ENCODE measurements at places on chromosomes 2 and 18.

GRCh38 chr18:39772155-39772919, 2182.7 kb upstream of the PIK3C3 start:
- no peak for DNase-seq

DNA sequence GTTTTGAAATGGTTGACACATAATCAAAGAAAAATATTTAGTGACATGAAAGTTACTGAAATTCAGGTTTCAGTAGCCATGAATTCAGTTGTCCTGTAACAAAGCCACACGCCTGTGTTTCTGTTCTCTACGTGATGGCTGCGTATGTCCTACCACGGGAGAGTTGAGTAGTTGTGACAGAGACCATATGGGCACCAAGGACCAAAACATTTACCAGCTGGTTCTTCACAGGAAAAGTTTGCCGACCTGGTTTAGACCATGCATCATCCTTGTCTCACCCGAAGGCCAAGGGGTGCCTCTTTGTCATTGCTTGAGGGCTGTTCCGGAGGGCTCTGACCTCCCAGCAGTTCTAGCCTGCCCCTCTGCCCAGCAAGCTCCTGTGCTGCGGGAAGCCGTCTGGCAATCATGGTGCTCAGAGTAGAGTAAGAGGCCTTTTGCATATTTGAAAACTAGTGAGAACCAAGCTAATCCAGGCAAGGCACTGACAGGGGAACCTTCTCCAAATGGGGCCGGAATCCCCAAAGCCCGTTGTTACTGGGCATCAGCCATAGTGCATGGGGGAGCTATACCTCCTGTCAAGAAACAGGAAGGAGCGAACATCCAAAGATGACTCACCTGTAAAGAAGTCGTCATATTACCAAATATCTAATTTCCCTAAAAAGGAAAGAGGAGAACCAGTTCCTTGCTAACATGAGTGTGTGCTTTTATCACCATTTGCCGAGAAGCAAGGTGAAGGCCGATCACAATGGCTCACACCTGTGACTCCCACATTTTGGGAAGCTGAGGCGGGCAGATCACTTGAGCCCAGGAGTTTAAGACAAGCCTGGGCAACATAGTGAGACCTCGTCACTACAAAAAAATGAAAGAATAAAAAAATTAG, 92.6 kb upstream of the RAB12 start:
- no peak for DNase-seq

GRCh38 chr2:133525613-133526529, 42.4 kb downstream of the NCKAP5 start:
- DNase-seq = no peak

- DNase-seq = no peak
These were observed 59.1 kb downstream of the FRZB start for GRCh38 chr2:182807319-182807718.

DNA sequence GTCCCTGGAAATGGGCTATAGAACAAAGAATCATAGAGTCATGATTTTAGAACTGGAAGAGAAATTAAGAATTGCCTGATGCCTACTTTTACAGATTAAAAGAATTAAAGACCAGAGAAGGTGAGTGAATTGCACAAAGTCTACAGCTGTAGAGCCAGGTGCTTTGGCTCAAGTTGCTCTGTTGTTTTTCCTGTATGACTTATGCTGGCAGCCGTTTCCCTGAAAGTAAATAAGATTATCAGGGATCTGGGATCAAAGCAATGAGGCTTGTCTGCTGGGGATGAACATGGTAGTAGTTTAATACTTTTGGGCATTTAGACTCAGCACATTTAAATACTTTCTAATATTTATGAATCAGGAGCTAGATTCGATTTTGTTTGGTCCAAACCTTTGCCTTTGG, 166.9 kb downstream of the PRPF40A start:
- DNase-seq = no peak

GRCh38 chr18:56333839-56334238, 304.6 kb downstream of the TXNL1 start:
- DNase-seq = peak; percentile 35

GRCh38 chr2:180366481-180366880, 359.4 kb upstream of the CWC22 start:
- no peak for DNase-seq

DNA sequence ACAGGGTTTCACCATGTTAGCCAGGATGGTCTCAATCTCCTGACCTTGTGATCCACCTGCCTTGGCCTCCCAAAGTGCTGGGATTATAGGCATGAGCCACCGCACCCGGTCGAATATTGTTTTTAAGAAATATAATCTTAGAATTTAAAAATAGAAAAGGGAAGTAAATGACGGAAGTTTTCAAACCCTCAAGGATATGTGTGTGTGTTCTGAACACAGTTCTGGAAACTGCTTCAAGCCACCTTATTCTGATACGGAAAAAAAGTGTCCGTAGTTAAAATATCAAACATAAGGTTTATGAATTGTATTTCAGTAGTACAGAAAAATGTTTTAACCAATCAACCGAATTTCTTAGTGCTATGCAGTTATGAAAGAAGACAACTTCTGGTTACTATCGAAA, 115.9 kb downstream of the UPP2 start:
- DNase-seq = no peak

DNA sequence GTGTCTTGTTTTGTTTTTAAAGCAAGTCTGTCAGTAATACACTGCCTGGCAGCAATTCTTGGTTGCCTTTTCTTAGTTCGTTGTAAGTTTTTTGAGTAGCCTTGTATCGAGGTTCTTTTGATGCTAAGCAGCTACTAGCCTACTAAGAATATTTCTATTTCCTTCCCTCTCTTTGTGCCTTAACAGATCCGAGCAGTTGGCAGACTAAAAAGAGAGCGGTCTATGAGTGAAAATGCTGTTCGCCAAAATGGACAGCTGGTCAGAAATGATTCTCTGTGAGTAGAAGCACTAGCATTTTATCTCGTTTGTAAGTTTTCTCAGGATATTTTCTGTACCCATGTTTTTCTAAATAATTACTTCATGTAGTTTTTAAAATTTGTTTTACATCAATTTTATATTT, 15.1 kb downstream of the MFF start:
- no peak for DNase-seq

DNA sequence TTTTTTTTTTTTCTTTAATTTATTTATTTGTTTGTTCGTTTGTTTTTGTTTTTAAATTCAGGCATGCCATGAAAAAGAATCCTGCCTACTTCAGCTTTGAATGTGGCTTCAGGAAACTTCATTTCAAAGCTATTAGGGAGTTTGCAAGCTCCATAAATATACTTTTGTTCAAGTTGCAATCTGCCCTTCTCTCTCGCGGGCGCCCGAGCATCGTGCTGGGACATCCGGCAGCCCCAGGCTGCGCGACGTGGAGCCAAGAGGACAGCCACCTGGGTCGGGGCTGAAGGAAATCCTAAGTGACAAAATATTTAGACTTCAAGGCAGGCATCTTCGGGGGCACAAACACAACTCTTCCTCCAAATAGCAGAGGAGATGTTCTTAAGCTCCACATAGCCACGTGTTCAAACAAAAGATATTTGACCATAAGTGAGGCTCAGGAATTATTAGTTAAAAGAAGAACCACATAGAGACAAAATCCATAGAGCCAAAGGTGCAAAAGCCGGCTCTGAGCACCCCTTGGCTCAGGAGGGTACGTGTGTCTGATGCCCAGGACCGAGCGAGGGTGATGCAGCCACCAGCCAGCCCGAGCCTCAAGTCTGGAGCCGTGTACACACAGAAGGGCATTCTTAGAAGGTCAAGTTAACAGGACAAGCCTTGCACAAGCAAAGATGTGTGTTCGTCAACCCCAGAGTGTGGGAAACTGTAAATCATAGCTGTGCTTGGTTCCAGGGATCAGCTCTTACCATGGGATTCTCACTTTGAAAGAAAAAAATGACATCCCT, 256.5 kb upstream of the SALL3 start:
- DNase-seq = no peak

DNA sequence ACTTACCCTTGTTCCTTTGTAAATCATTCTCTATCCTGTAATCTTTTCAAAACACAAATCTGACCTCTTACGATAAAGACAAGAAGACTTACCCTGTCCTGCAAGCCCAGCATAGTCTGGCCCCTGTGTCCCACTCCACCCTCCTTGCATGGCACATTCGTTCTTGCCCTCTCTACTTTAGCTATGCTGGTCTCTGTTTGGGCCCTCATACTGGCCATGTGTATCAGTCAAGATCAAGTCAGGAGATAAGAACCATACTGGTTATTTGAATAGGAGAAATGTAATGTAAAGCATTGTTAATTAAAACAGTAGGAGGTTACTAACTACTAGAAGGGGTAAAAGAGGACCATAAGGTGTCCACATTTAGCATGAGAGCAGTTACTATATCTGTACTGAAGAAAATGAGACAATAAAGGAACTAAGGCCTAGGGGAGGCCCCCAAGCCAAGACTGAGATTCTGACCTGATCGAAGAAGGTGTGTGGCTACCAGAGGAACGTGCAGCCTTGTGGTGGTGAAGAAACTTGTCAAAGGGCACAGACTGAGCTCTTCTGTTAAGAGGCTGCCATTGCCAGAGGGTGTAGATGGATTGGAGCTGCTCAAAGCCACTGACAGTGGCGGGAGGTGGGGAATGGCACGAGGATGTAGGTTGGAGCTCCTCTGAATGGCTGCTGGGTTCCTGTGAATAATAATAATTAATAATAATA, 80.8 kb downstream of the KCTD18 start:
- no peak for DNase-seq

- no peak for DNase-seq
These were observed 255.0 kb downstream of the TRIB2 start for GRCh38 chr2:12971581-12972365.

GRCh38 chr18:79393635-79394533, 1.8 kb upstream of the NFATC1 start:
- DNase-seq = no peak

- DNase-seq = no peak
These were observed at the start of gene NLRC4 for GRCh38 chr2:32264422-32265105. Gene NLRC4 (minus strand): TSS chr2:32264886. CDS start chr2:32256775, 8,111 bp downstream.

GRCh38 chr2:111698743-111699554, 185.0 kb downstream of the ANAPC1 start:
- DNase-seq = peak; percentile 100

DNA sequence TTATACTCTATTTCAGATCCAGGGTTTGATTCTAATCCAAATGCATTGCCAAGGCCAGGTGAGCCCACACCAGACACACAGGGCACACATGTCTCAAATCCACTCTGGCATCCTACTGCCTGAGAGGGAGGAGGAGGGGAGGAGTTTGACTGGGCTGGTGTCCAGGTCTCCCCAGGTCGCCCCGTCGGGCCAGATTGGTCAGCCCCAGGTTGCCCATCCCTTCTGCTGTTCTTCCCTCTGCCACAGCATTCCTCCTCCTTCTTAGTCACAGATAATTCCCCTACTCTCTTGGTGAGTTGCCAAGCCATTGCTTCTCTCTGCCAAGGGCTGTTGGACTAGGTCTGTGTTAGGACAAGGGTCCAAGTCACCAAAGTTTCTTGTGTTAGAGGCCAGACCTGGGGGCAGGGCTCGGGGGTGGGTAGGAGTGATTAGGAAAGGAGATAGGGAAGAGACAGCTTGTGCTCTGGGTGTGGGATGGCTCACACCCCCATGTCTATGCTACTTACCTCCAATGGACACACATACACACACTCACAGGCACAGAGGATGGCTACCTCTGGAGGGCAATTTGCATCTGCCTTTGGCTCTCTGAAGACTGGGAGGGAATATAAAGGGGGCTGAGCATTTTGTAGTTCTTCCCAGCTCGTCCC, 2.5 kb upstream of the EGR4 start:
- DNase-seq = no peak

Data from HS-27A (cell line).